Activated CD8-positive, alpha-beta memory T cell treated with anti-CD3 and anti-CD28 coated beads for 4 hours (primary cell): ENCODE measurements at places on chromosomes 1 and 21.

- DNase-seq, result no peak
These were observed 148.7 kb upstream of the SPAG17 start for GRCh38 chr1:118333601-118334210.

DNA sequence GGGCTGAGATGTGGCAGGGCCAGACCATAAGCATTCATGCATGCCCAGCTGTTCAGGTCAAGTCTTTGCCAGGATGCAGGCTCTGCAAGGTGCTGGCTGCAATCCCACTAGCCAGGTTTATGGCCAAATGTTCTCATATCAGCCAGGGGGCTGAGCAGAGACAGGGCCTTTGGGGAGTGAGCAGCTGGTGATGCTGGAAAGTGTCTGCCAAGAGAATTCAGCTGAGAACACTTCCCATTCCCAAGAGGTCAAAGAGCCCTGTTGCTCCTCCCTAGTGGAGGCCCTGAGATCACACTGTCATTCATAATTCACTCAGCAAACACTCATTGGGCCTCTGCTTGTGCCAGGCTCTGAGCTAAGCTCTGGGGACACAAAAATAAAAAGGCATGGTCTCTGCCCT is 150.3 kb downstream of the DMRTA2 start:
- DNase-seq, result no peak

- DNase-seq, result no peak
These were observed 9.5 kb upstream of the CLIC4 start for GRCh38 chr1:24735509-24736375.

GRCh38 chr1:175471039-175471800 is 272.2 kb downstream of the TNR start:
- no peak for DNase-seq

GRCh38 chr1:19436716-19437476 is 48.4 kb downstream of the CAPZB start:
- DNase-seq, result no peak

- no peak for DNase-seq
These were observed 71.8 kb downstream of the PBX1 start for GRCh38 chr1:164630626-164631396.

DNA sequence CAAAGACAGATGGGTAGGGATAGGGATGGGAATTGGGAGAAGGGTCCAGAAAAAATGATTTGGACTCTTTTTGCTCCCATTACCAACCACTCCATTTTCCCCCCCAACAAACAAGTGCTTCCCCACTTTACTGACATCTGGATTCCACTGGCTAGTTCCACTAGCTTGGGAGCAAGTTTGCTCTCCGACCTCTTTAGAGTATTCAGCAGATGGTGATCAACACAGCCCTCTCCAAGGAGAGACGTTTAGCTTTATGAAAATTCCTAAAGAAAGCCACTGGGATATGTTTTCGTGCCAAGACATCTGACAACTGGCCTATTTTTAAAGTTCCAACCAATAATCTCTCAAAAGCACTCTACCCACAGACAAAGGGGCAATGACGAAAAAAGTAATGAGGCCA is 50.3 kb downstream of the ITPKB start:
- no peak for DNase-seq

DNA sequence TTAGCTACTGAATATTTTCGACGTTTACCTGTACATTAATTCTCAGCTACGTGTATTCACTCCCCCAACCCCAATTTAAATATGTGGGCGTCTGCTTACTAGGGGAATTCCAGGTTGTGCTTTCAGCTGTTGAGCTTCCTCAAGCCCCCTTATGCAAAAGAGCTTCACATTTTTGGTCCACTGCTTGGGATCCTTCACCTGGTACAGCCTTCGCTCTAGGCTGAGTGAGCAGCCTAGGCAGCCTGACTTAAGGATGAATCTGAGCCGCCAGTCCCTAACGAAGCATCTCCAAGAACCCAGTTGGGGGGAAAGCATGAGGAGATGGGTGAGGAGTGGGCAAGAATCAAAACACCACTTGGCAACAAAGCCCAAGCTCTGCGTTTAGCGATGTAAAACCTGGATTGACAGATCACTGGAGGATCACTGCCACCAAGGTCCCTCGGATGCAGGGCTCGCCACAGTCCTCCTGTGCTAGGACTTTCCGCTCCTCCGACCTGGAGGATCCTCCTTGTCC is 674 bp downstream of the BCL10 start:
- no peak for DNase-seq

GRCh38 chr1:195851804-195852203 is 756.4 kb downstream of the KCNT2 start:
- DNase-seq, result no peak

DNA sequence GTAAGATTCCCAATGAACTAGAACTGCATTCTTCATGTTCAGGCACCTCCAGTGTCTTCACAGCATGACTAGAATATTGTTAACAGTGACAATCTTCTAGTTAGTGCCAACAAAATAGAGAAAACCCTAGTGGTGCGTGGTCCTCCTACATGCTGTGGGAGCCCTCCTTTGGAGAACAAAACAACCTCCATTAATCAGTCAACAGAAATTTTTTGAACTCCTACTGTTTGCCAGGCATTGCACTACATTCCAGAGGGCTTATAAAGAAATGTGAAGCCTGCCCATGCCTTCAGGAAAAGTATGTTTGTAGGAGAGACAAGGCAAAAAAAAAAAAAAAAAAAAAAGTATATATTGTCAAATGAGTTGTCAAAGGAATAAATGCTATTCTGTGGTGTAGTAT is 252.7 kb downstream of the LRRC40 start:
- no peak for DNase-seq

GRCh38 chr1:94947437-94947836 is 20.5 kb upstream of the CNN3 start:
- DNase-seq, result no peak

DNA sequence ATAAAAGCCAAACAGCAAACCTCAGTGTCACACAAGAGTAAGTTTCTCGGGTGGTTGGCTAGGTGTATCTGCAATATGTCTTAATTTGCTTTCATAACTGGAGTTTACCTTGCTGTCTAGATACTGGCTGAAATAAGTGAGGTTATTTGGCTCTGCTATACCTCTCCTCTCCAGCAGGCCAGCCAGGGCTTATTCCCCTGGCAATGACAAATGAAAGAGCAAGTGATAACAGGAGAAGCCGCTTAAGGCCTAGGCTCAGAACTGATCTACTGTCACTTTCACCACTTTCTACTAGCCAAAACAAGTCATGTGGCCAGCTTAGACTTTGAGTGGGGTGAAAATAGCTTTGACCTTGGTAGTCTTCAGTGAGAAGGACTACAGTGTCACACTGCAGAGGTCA is 4.8 kb upstream of the RPE65 start:
- no peak for DNase-seq

GRCh38 chr1:61287014-61287413 is 204.7 kb downstream of the NFIA start:
- no peak for DNase-seq

GRCh38 chr1:51534447-51534846 is 15.4 kb upstream of the EPS15 start:
- no peak for DNase-seq

DNA sequence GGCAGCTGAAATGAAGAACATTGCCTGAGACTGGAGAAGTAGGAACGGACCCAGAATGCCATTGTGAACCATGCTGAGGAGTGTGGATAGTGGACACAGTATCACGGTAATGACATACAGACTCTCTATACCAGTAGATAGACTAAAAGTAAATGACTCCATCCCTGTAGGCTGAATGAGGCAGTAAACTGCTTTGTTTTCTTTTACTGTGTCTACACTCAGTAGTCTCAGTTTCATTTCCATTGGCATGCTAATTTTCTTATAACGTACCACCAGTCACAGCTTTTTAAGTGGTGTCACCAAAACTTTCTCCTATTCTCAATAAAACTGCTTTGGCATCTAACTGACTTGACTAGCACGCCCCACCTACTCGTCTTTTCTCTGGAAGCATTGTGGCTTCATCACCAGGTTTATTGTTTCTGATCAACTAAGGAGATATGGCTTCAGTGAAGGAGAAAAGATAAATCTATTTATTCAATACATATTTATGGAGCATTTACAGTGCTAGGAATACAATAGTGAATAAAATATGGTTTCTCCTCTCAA is 8.4 kb upstream of the ZNF697 start:
- DNase-seq, result no peak

DNA sequence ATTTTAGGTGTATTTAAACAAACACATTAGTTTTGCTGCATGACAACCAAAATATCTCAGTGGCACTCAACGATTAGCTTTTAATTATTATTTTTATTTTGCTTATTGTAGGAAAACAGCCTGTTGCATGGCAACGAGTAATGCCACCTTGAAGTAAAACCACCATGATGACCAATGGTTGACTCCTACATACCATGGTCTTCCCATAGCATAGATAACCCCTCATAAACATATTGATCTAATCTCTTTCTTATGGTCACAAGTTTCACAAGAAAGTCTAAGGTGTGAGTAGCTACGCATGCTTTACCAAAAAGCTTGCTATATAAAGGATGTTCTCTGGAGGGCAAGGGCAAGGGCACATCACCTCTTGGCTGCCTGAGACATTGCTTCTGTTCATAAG is 61.5 kb upstream of the PTBP2 start:
- no peak for DNase-seq

DNA sequence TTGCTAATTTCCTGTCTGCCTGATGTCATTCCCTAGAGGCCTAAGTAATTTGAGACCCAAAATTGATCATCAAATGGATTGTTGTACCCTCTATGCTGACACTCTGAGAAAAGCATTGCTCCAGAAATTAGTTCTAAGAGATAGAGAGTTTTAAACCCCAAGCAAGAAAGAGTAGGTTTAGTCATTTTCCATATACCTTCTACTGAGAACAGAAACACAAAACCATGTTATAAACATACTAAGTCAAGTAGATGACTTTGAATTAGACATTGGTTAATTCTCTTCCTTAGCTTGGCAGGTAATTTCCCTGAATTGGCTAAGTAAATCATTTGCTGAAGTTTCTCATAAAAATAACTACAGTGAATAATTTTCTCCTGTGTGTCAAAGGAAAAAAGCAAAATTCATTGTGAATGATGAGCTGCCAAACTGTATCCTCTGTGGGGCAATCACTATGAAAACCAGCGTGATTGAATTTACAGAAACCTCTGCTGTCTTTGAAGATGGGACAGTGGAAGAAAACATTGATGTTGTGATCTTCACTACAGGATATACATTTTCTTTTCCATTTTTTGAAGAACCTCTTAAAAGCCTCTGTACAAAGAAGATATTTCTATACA is 20.1 kb downstream of the FMO4 start:
- DNase-seq, result no peak

DNA sequence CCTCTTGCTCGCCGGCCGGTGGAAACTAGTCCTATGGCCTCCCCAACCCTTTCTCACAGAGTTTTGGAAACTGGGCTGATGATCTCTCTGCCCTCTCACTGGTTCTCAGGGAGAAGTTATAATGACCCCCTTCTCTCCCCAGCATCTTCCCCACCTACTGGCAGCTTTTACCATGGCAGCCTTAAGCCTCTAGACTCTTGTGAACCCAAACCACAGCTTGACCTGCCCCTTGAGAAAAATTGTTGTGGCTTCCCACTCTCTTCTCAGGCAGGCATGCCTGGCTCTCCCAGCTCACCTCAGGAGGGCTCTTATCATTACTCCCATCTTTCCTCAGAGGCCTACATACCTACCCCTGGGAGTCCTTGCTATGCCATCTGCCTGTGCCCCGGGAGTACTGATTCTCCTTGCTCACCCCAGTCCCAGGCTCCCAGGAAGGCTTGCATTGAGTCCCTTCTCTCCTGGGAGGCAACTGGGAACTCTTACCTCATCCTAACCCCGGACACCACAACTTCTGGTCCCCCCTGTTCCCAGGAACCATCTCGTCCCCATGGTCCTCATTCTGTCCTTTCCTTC is 1.6 kb downstream of the NSUN4 start:
- no peak for DNase-seq

DNA sequence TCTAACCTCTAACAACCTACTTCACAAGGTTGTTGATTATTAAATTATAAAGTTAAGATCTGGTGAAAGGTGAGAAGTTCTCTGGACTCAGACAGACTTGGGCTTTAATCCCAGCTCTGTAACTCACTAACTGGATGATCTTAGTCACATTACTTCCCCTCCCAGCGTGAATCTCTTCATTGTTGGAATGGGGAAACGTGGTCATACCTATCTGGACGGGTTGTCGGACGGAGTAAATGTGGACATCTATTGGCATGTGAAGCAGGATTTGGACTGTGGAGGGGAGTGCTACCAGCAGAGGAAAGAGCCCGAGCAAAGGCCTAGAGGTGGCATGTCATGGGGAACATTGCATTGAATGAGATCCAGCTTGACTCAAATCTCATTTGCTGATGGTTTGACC is 45.1 kb upstream of the RPL11 start:
- no peak for DNase-seq

DNA sequence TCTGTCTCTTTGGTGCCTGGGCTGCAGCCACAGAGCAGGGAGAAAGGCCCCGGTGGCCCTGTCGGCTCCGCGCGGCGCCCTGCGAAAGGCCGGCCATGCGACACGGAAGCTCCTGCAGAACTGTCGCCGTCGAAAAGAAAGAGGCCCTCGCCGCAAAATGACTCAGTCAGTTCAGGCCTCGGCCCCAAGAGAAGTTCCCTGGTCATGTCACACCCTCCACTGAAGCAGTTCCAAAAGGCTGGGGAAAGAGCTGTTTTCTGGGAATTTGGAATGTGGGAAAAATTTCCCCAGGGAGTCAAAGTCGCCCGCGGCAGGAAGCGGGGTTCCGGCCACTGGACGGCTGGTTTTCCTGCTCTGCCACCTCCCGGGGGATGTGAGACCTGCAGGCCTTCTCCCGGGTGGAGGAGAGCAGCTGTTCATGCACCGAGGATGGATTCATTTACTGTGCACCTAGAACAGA is 115.8 kb upstream of the ZNF678 start:
- no peak for DNase-seq

- no peak for DNase-seq
These were observed 302.8 kb upstream of the ADAMTS5 start for GRCh38 chr21:27269644-27270043.

DNA sequence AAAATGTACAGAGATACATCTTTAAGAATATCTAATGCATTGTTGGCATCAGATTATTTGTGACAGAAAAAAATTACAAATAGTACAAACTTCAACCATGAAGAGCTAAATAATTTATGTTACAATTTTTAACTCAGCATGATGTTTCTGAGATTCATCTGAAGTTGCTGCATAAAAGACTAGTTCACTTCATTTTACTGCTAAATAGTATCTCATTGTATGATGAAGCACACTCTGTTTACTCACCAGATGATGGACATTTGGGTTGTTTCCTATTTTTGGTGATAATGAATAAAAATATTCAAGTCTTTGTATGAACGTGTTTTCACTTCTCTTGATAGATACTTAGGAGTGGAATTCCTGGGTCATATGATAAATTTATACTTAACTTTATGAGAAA is 20.6 kb downstream of the EGLN1 start:
- no peak for DNase-seq

- no peak for DNase-seq
These were observed 2.3 kb downstream of the FUBP1 start for GRCh38 chr1:77976433-77977076.

- no peak for DNase-seq
These were observed 94.7 kb upstream of the ERRFI1 start for GRCh38 chr1:8120693-8121260.
